Retinal pigment epithelial cell (primary cell): ENCODE measurements at places on chromosomes 11 and 22.
A peak's percentile ranks its signal among the peaks of the same experiment; 100 is the strongest.

DNA sequence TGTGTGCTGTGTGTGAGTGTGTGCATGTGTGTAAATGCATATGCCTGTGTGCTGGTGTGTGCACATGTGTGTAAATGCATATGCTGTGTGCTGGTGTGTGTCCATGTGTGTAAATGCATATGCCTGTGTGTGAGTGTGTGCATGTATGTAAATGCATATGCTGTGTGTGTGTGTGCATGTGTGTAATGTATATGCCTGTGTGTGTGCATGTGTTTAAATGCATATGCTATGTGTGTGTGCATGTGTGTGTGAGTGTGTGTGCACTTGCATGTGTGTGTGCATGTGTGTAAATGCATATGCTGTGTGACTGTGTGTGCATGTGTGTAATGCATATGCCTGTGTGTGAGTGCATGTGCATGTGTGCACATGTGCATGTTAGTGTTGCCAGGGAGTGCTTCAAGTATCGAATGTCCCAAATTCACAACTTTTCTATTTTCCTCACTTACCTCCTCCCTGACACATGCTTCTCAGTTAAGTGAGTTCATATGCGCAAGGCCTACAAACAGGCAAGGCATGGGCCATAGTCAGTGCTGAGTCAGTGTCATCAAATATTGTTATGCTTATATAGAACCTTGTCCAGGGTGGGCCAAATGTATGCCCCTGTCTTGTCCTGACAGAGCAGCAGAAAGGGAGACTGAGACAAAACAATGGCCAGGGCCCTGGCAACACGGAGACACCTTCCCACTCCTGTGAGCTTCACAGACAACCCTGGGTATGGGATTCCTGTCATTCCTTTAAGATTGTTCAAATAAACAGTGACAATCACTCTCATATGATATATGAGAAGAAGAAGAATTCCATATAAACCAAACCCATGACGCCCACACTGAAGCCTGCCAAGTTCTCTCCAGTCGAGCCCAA lies 38.6 kb downstream of the GGTLC2 start:
- DNase-seq, result no peak

- no peak for DNase-seq
These were observed 109.5 kb downstream of the ETS1 start for GRCh38 chr11:128477811-128478210.

DNA sequence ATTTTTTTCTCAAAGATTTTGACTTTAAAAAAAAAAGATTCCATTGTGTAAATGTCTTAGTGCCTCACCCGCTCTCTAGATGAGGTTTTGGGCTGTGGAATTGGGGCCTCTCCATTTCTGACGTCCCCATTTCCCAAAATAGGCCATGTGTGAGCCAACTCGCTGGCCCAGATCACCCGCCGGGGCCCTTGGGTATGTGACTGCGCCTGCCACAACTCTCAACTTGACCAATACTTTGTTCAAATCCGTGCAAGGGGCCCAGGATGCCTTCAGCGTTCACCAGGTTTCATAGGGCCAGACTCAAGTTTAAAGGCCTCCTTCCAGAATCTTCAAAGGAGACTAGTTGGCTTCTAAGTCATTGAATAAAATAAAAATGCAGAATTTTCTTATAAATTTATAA lies 96.0 kb downstream of the DHCR7 start:
- DNase-seq, result no peak

DNA sequence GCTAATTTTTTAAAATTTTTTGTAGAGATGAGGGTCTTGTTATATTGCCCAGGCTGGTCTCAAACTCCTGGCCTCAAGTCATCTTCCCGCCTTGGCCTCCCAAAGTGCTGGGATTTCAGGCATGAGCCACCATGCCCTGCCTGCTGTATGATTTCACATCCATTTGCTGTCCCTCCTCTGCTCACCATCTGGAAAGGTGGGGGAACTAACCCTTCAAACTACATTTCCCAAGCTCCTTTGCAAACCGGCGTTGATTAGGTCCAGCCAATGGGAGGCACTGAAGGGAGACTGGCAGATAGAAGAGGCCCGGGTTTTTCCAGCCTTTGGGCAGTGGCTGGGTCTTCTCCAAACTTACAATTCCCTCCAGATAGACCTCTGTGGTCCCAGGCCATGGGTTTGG lies 19.3 kb downstream of the RFPL1 start:
- DNase-seq, result no peak

DNA sequence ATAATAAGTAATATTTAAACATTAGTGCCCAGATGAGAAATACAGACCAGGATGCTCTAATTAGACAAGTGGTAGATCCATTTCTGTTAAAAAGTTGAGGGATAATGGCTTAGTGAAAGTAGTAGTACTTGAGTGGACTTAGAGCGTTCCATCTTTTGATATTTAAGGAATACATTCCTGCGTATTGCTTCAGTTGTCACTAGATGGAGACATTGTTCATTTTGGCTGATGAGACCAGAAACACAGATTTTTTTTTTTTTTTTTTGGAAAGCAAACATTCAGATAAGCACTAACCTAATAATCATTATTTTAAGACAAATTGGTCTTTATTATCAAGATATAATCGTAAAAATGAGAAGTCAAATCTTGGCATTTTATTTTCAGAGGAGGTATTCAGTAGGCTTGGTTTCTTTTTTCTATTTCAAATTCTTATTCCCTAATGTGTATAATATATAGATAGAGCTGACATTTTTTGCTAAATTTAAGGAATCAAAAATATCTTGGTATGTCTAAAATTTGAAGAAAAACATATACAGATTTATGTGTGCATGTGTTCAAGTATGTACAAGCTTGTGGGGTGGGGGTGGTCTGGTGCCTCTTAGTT lies 92.9 kb downstream of the DYNC2H1 start:
- no peak for DNase-seq

DNA sequence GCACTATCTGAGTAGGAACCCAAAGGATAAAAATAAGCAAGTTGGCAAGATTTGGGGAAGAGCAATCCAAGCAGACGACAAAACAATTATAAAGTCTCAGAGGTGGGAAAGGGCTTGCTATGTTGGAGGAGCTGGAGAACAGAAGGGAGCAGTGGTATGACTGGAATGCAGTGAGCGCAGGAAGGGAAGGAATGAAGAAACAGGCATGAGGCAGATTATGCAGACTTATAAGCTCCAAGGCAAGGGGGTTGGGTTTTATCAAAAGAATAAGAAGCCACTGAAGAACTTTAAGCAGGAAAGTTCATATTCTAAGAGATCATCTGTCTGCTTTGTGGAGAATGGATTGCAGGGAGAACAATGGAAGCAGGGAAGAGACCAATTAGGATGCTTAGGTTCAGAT lies 31.7 kb downstream of the PGM2L1 start:
- DNase-seq, result peak; percentile 87

GRCh38 chr11:122751292-122752070 lies 86.8 kb upstream of the CRTAM start:
- DNase-seq, result no peak

GRCh38 chr11:6417907-6418556 lies 862 bp downstream of the APBB1 start:
- no peak for DNase-seq

- DNase-seq, result no peak
These were observed 30.6 kb upstream of the TSKU start for GRCh38 chr11:76752321-76753143.

DNA sequence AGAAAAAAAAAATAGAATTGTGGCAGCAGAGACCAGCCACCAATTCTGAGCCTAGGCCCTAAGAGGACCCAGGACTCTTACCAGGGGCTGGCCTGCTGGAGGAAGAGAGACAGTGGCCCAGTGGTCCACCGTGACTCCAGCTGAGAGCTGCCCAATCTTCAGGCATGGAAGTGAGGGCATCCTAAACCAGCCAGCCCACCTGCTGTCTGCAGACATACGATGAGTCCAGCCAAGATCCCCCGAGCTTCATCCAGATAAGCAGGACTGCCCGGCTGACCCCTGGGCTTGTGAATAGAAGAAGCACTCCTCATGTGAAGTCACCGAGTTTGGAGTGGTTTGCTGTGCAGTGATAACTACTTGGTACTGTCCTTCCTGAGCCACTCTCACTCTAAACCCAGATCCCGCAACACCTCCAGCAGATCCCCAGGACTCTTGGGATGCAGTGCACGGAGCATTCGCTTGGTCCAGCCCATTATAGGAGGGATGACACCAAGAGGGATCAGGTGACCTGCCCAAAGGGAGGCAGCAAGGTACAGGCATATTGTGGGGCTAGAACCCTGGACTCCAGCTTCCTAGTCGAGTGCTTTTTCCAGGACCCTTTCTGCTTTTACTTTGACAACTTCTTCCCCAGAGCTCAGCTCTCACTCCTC lies 41.7 kb upstream of the FGF3 start:
- no peak for DNase-seq

DNA sequence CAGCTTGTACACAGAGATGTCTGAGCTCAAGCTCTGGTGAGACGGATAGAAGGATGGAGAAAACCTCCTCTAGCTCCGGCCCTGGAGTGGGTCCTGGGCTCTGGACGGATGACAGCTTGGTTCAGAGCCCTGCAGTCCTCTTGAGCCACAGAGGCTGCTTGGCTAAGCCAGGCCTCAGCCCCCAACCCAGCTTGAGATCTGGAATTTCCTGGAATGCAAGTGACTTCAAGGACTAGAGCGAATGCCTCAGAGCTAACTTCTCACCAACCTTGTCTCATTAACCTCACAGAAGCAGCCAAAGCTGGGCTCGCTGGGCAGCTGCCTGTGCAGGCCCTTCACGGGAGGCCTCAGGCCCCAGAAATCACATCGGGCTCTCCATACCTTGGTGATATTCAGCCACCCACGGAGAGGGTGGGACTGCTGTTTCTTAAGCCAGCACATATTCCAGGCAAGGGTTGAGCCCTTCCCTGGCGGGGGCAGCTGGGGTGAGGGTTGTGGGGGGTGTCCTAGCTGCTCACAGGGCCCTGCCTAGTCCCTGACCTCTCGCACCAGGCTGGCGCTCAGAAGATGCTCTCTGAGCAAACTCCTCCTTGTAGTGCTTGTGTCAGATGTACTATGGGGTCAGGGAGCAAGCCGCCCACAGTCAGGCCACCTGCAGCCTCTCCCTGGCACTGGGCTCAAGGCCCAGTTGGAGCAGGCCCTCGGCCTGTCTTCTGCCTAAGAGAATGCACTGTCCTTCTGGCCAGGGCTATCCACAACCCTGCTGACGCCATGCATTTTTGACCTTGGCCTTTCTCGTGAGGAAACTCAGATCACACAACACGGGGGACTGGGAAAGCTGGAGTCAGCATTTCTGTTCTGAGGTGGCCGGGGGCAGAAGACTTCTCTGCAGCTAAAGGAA lies 73.6 kb upstream of the TTLL12 start:
- no peak for DNase-seq

DNA sequence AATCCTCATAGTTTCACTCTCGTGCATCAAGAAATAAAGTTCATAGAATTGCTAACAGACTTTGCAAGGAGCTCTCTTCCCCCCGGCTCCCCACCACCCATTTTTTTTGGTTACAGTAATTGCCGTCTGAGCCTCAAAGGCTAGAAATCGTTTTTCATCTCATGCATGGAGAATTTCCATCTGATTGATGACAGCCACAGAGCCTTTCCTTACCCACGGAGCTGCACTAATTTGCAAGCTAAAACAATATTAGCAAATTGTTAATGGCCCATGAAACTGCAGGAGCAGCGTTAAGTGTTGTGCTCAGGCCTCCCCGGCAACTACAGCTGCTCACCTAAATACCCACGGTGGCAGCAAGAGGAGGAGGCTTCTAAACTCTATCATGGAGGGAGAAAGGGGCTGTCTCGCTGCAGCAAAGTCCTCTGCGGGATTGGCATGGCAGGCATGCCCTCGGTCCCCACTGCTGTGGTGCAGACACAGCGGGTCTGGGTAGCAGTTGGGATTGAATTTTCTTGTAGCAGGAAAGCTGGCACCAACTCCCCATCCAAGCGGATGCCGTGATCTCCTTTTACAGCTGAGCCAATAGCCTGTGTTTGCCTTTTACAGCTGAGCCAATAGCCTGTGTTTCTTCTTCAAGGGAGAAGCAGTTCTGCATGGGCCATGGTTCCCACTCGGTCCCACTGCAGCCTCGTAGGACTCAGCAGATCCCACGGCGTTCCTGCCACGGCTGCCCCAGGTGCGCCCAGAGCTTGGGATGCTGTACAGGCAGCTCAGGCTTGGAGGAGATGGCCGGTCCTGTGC lies 412.3 kb downstream of the BRD1 start:
- no peak for DNase-seq

DNA sequence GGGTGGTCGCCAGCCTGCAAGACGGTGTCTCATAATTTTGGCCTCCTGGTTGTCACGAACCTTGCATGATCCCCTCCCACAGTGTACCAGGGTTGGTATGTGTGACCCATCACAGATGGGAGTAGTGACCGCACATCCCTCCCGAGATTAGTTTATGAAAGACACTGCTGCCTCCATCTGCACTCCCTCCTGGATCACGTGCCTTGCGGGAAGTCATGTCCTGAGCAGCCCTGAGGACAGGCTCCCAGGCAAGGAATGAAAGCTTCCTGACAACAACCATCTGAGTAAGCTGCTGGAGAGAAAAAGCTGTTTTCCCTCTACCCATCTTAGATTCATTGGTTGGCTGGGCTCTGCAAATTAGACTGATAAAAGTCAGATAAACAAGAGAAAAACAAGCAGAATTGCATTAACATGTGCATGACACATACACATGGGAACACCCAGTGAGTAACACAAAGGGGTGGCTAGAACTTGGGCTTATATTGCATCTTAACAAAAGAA lies 14.4 kb upstream of the PAMR1 start:
- DNase-seq, result no peak

GRCh38 chr11:44036811-44037657 lies 10.7 kb upstream of the ACCSL start:
- peak; percentile 35 for DNase-seq

GRCh38 chr22:36136475-36136874 lies 24.1 kb downstream of the APOL3 start:
- no peak for DNase-seq

GRCh38 chr11:27388869-27389268 lies 25.9 kb upstream of the CCDC34 start:
- DNase-seq, result no peak

- DNase-seq, result peak; percentile 16
These were observed 36.2 kb downstream of the DLG2 start for GRCh38 chr11:85590848-85591483.
